Activated T-cell treated with anti-CD3 and anti-CD28 coated beads, Interleukin-2, amount 50 U/mL, for 4 hours (primary cell): ENCODE measurements at places on chromosomes 1 and 21. TPM values are rescaled to one million over a fixed set of nuclear protein-coding genes. Genes with fewer than 3 reads are reported as not detected.

Gene MFSD2A
- 31.8 TPM for total RNA-seq

- no peak for DNase-seq
Measured at GRCh38 chr1:178531887-178532286, 19.0 kb downstream of the TEX35 start.

DNA sequence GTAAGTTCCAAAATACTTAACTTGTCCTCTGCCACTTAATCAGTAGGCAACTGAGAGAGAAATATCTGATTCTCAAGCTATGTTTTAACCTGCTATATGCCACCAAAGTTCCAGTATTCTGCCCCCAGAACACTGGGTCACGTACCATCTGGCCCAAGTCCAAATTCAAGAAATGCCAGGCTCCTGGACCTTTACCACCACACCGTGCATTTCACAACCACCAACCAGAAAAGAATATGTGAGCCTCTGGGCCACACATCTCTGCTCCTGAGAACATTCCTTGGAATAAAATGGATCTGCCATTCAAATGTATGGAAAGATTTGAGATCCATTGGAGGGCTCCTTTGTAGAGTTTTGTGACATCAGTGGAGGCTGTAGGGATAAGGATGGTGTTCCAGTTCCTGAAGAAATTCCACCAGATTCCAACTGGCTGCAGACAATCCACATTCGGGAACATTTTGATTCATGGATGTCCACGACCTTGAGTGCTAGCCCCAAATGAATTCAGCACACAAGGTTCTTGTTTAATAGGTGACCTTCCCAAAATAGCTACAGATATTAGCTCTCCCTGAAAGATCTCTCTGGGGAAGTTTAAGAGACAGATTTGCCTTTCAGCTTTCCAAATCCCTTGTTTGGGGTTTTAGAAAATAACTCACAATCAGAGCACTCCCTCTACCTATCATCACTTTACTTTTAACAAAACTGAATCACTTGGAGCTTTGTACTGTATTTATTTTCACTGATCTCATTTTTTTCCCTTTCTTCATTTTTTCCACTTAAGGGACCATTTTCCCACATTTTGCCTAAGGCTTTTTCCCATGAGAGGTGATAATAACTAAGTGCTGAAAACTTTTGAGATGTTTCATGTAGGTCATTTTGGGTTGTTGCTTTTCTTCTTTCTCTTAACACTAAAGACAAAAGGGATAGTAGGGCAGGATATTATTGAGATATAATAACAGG lies 128.4 kb upstream of the ZC3H11B start:
- DNase-seq: no peak

Gene RNPEP
- 17.5 TPM for total RNA-seq

GRCh38 chr1:30378991-30379581 lies 344.3 kb downstream of the MATN1 start:
- no peak for DNase-seq

Gene XCL1
- 34.1 TPM for total RNA-seq

Gene LCE2A
- not detected for total RNA-seq

Gene BSND
- not detected for total RNA-seq

Gene FMO2
- total RNA-seq: not detected

DNA sequence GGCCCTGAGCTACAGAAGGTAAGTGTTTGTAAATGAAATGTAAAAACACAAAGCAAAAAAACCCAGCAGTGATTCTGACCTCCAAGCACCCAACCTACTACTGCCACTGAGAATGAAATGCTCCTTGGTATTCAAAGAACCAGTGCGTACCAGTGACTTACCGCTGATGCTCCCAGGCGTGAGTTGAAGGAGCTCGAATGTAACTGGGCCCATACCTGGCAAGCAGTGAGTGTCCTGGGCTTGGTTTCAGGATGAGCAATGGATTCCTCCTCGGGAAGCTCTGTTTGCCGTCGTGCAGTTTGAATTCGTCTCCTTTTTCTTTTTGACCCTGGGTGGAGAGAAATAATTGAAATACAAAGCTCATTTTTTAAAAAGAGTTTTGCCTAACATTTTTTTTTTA lies 121.9 kb downstream of the ATG4C start:
- DNase-seq: no peak

GRCh38 chr1:19427087-19427781 lies 58.1 kb downstream of the CAPZB start:
- no peak for DNase-seq

DNA sequence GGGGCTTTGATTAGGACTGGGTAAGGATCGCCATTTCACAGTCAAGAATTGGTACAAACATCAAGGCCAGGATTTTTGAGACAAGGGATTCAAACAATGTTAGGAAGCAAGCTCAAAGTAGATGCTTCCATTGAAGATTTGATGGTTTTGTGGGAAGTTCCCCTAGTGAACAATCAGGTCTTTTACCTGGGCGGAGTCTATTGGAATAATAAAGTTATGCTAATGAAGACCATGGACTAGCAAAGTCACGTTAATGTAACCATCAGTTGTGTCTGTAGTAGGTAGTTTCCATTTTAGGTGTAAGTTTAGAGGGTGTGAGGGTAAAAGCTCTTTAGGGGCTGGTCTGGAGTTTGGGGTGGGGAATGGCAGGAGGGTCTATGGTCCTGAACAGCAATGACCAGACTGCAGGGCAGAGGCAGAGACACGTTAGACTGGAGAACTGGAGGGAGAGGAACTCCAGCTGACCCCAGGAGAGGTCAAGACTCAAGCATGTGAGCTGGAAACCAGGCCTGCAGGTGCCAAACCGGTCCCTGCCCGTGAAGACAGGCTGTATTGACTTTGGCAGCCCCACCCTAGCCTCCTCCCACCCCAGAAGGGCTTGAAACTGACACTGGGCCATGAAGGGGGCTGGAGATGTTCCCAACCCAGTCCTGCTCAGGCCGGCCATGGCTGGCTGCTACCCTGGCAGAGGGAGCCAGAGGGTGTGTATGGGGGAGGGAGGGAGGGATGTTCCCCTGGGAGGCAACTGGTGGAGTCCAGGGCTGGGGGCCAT lies 36.0 kb upstream of the GPR37L1 start:
- no peak for DNase-seq

- no peak for DNase-seq
Measured at GRCh38 chr1:107668762-107669161, 296.2 kb downstream of the VAV3 start.

Gene CRYAA
- not detected for total RNA-seq

DNA sequence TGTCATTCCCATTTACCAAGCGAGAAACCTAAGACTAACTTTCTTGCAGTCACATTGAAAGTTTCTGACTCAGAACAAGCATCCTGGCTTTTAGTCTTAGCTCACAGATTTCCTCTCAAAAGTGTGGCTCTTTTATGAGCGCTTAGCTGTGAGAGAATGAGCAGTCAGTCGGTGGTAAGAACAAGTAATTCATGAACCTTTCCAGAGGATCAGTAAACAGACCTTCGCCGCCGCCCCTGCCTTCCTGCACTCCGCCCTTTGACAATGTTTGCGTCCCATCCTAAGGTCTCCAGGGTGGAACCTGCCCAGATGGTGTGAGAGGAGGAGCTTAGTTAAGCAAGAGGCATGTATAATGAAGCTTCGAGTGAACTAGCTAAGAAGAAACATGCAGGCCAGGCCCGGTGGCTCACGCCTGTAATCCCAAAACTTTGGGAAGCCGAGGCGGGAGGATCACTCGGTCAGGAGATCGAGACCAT lies 142.4 kb downstream of the GLUL start:
- DNase-seq: no peak

Gene PSEN2
- total RNA-seq: 4.9 TPM

- no peak for DNase-seq
Measured at GRCh38 chr1:245614476-245614875, 459.7 kb downstream of the KIF26B start.

- DNase-seq: no peak
Measured at GRCh38 chr1:67339623-67340343, 32.1 kb downstream of the IL12RB2 start.

DNA sequence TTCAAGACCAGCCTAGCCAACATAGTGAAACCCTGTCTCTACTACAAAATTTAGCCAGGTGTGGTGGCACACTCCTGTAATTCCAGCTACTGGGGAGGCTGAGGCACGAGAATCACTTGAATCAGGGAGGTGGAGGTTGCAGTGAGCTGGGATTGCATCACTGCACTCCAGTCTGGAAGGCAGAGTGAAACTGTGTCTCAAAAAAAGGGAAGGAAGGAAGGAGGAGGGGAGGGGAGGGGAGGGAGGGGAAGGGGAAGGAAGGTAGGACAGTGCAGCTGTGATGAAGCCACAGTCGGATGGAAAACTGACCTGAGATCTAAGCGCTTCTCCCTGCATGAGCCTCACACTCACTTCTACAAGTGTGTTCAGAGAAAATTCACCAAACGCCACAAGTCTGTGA lies 22.0 kb upstream of the FHAD1 start:
- no peak for DNase-seq

- DNase-seq: no peak
Measured at GRCh38 chr1:100348549-100349144, 3.7 kb upstream of the CDC14A start.

Gene IGSF3
- 7.6 TPM for total RNA-seq

- peak; percentile 43 for DNase-seq
Measured at GRCh38 chr1:12047120-12047876, 15.8 kb upstream of the TNFRSF8 start.

Gene IL10RB
- total RNA-seq: 10.2 TPM

DNA sequence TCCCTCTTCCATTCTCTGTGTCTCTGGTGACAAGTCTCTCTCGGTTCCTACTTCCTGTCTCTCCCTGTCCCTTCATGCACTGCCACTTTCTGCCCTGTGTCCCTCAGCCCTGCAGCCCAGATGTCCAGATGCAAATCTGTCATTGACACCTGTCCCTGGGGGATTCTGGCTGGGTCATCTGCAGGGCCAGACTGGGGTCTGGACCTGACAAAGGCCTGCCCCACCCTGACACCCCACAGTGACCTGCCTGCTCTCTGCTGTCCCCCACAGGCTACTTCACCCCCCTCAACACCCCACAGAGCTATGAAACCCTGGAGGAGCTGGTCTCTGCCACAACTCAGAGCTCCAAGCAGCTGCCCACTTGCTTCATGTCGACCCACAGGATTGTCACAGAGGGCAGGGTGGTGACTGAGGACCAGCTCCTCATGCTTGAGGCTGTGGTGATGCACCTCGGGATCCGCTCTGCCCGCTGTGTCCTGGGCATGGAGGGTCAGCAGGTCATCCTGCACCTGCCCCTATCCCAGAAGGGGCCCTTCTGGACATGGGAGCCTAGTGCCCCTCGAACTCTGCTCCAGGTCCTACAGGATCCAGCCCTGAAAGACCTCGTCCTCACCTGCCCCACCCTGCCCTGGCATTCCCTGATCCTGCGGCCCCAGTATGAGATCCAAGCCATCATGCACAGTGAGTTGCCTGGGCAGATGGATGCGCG lies 7.2 kb downstream of the THEMIS2 start:
- DNase-seq: no peak

GRCh38 chr21:45580181-45580575 lies 37.9 kb upstream of the SLC19A1 start:
- DNase-seq: no peak

DNA sequence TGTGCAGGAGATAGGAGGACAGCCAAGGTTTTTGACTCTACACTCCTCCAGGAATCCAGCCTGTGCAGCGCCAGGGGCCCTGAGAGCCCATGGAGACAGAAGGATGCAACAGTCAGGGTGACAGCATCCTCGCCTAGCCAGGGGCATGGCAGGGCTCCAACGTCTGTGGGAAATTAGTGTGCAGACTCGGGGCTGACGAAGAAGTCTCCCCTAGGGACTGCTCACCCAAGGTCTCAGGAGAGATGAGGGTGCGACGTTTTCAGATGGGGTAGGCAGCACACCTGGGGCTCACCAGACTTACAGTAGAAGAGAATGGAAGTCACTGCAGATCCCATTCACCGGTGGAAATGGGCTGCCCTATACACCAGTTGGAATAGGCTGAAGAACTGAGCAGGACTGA lies 241.7 kb downstream of the SETD4 start:
- no peak for DNase-seq
